NCI-H2107 (cell line): ENCODE measurements at places on chromosomes 4 and X.
A peak's percentile ranks its signal among the peaks of the same experiment; 100 is the strongest.

DNA sequence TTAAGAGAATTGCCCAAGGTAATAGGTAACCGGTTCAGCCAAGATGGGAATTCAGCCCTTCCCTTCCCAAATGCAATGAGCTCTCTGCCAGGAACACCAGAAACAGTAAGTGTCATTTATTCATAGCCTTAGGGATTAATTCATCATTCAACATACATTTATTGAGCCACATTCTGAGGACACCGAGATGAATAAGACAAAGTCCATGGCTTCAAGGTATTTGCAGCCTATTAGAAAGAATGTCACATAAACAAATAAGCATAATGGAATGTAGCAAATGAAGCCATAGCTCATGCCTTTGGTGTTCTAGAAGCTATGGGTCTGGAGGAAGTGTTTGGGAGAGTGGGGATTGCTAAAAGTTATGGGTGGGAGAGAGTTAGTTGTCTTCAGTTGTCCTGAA, 6.3 kb upstream of the TAB3 start:
- DNase-seq = no peak

DNA sequence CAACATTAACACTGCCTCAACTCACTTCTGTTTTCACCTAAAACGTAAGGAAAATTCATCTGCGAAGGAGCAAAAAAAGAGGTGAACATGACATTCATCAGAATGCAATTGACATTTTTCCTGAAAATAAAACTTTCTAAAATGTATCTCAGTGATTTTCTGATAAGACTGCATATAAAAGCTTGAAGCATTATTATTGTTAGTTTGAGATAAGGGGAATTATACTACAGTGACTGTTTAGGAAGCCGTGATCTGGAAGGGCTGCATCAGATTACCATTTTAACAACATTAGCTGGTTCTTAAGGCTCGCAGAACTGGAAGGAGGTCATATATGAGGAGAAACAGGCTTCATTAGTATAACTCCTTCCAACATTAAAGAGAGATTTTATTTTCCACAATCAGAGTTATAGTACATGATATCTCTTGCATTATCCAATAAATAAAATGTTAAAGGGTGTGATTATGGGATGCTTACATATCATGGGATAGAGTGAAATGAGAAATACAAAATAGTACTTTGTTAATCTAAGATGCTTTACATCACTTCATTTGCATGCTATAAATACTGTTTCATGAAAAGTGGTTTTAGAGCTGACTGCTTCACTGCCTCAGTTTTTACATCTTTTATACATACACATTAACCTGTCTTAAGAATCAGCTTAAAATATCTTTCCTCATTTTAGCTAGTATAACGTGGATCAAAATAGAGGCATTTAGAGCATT, 1820.1 kb upstream of the TENM3 start:
- no peak for DNase-seq

GRCh38 chr4:41709844-41710481, 38.6 kb downstream of the PHOX2B start:
- peak; percentile 1 for DNase-seq

DNA sequence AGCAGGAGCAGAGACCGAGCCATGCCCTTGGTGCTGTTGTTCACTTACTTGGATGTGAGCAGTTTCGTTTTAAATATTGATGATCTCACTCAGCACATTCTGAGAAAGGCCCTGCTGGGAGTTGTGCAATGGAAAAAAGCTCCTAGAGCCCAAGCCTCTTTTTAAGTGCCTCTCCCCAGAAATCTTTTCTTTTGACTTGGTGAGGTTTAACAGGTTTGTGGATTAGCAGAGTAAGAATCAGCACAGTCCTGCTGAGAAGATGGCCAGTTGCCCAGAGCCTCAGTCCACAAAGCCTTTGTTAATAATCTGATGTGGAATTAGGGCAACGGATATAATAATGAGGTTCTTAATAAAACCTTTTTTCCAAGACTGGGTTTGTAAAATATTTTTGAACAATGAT, 157.5 kb upstream of the ATP6AP2 start:
- DNase-seq = no peak

GRCh38 chr4:131644619-131645018, 1504.5 kb upstream of the PCDH10 start:
- no peak for DNase-seq

GRCh38 chr4:174545268-174545667, 23.0 kb upstream of the HPGD start:
- DNase-seq = no peak

GRCh38 chr4:15920723-15921591, 17.6 kb downstream of the FGFBP1 start:
- no peak for DNase-seq

DNA sequence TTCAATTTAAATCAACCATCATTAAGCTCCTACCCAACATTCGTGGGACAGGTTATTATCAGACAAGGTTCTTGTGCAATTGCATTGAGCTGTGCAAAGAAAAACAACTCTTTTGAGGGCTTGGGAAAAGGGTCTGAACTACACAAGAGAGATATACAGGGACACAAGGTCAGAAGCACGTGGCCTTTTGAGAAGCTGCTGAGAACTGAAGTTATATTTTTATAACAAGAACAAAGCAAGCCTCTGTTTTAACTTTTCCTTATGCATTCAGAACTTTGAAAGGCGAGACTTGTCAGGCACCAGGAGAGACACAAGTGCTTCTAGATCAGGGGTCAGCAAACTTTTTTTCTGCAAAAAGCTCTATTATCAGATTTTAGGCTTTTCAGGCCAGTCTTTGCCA, 274.8 kb upstream of the VCX start:
- DNase-seq = no peak
